AG20443 (cell line): ENCODE measurements at places on chromosomes 3 and 15.
A peak's percentile ranks its signal among the peaks of the same experiment; 100 is the strongest.

- no peak for DNase-seq
Measured at GRCh38 chr3:7290077-7290825, 429.3 kb downstream of the GRM7 start.

DNA sequence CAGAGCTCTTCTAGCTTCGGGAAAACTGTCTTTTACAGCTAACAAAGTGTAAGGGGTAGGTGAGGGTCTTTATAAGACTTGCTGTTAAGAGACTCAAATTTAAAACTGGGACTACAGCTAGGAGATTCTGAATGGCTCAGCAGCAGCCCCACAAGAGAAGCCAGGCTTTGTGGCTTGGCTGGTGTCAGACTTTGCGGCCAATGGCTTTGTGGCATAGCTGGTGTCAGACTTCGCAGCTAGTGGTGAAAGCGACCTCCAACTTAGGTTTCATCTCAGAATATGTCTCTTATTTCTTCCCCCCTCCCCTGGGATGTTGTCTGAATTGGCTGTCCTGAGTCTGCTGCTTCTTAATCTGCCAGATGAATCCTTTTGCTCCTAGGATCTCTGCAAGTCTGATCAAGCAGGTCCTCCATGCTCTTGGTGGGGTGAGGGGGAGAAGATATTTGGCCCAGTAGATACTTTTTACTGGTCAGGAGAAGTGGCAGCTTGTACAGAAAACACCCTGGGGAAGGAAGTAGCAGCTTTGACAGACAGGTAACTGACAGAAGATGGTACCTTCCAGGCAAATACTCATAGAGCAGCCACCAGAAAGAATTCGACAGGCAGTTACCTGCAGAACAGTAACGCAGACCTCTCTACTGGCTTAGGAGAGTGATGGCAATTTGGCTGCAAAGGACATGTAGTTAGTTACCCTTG lies 8.4 kb downstream of the BOC start:
- DNase-seq: no peak

GRCh38 chr3:16401273-16401672 lies 112.2 kb downstream of the RFTN1 start:
- peak; percentile 45 for DNase-seq

DNA sequence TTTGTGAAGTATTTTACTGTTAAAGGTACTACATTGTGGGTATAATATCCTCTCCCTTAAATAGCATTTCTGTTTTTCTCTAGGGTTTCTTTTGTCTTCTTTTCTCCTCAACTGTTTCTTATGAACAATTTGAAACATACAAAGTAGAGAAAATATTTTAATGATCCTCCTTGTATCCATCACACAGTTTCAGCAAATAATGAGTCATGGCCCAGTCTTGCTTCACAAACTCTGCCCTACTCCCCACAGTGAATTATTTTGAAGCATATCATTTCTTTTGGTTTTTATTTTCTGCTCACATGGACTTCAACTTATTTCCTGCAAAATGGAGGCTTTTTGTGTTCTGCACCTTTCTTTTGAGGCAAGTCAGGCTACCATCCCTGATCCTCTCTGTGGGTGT lies 6.1 kb upstream of the SCAANT1 start:
- DNase-seq: peak; percentile 75

DNA sequence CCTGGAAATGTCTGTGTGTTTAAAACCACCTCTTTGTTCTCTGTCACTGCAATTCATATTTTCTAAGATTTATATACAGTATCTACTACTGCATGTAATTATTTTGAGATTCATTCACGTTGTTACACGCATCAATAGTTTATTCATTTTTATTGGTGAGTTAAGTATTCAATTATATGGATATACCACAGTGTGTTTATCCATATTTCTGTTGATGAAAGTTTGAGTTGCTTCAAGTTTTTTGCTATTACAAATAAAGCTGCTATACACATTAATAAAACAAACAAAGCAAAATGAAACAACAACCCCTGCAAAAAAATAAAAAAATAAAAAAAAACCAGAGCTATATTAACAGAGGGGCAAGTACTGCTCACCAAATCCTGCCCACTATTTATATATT lies 122.3 kb downstream of the NR2E3 start:
- DNase-seq: no peak

GRCh38 chr15:40936709-40937666 lies 7.8 kb downstream of the DLL4 start:
- DNase-seq: no peak

DNA sequence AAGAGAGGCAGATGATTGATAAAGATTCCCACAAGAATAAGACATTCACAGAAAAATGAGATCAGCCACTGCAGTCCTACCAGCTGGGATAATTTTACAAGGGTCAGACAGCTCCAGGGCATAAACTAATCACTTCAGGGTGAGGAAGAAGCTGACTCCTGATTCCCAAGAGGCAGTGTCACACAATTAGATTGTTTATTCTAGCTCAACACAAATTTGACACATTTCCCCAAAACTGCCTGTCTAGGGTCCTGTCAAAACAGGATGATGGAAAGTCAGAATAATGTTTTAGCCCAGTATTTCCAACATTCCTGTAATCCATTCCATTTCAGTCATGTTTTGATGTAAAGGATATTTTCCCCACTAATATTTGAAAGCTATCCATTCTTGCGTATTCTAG lies 110.8 kb downstream of the TNIK start:
- DNase-seq: no peak

GRCh38 chr15:65305776-65306175 lies 1.3 kb downstream of the RNU5B-1 start:
- no peak for DNase-seq

- no peak for DNase-seq
Measured at GRCh38 chr3:169120928-169121327, 542.6 kb downstream of the MECOM start.

- DNase-seq: peak; percentile 29
Measured at GRCh38 chr3:63355809-63356208, 77.7 kb downstream of the SYNPR start.

DNA sequence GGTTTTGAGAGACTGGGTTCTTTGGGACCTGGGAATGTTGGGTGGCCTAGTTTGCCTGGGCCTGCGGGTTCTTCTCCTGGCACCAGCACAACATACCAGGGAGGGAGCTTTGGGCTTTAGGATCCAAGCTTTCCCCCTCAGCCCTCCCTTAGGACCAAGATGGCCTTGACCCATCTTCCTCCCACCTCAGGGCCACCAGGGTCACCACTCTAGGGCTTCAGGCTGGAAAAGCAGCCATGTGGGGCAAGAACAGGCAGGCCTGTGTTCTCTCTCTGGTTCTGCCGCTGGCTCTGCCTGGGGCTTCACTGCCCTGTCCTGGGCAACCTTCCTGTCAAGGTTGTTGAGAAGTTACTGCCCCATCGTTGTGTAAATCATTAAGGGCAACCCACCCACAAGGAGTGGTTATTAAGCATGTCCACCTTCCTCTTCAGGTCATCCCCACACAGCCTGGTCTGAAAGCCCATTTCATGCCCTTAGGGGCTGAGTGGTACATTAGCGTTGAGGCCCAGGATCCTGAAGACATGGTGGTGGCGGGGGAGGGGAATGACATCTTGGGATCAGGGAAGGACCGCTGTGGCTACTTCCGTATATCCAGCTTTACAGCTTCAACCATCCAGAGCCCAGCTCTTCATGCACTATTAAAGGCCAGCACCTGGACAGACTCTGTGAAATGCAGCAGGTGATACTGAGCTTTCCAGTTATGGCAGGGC lies 652 bp downstream of the DUOX1 start:
- DNase-seq: no peak

GRCh38 chr15:92079047-92079446 lies 225.5 kb downstream of the SLCO3A1 start:
- DNase-seq: no peak

GRCh38 chr3:32840086-32840841 lies 22.5 kb downstream of the TRIM71 start:
- DNase-seq: no peak

DNA sequence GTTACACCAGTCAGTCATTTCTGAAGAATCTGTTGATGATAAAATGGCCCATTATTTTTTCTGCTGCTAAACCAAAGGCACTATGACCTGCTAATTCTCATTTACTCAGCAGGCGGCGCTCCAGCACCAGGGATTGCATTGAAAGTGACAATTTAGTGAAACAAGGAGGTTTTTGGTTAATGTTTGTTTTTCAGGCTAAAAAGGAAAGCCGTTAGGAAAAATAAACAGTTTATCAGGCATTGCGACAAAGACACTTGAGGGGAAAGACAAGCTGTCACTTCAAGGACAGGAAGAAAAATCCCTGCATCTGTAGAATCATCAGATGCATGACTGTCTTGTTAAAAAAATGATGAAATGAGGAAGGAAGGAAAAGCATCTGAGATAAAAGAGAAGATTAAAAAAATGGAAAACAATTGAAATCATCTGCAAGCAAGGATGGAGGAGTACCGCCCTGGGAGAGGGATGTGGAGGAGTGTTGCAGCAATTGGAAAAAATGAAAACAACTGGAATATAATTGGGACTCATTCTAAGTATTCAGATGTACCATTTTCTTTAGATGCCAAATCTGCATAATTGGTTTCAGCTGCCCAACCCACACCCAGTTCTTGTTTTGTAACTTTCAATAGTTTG lies 54.0 kb downstream of the NR1D2 start:
- DNase-seq: peak; percentile 57

GRCh38 chr3:5160940-5161858 lies 26.3 kb upstream of the EDEM1 start:
- peak; percentile 10 for DNase-seq

DNA sequence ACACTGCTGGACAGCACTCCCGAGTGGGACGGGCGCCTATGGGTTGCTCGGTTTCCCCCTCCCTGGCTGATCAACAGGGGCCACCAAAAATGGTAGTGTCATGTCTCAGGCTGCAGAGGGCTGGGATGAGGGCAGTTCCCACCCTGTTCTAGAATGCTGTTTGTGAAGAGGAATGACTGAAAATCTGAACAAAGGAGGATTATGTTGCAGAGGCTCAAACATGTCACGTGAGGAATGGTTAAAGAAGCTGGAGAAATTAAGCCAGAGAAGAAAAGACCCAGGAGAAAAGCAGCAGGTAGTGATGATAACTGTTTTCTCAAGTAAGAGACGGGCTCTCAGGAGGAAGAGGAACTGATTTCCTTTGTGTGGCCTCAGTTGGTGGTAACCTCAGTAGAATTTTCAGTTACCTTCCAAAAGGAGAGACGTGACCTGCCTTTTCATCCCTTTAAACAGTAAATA lies 10.4 kb downstream of the SPG21 start:
- no peak for DNase-seq

DNA sequence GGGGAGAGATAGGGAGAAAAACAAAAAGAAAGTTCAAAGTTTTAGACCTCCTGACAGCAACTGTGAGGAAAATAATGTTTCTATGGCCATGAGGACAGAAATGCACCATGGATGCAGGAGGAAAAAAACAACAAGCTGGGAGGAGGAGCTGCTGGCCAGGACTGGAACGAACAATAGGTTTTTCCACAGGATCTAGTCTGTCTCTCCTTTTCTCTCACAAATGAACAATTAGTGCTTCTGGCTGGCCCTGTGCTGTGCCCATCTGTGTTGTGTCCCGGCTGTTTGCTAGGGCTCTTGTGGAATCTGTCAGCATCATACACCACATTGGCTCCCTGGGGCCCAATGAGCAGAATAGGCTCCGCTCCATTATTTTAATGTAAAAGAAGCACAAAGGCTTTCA lies 15.2 kb downstream of the GK5 start:
- peak; percentile 15 for DNase-seq

GRCh38 chr3:15959434-15959811 lies 161.6 kb upstream of the ANKRD28 start:
- no peak for DNase-seq

DNA sequence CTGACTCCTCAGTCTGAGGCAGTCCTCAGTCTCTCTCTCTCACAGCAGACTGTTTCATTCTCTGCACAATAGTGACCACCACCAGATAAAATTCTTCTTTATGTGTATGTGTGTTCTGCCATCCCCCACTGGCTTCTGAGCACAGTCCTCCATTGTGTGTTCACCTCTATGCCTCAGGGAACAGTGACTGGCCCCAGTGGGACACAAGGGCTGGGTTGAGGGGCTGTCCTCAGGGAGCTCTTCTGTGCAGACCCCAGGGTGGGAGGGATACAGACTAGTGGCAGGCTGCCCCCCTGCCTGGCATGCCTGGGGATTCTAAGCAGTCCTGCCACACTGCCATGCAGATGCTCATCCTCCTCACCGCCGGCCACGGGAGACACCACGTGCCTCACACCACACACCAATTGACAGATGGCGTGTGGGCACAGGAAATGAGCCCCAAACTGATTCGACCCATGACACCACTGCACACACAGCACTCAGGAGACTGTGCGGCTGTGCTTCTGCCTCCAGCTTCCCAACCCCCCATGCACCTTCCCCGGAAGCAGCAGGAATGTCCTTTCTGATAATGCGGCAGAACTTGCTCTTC lies 237.6 kb upstream of the CHRNA7 start:
- DNase-seq: no peak

DNA sequence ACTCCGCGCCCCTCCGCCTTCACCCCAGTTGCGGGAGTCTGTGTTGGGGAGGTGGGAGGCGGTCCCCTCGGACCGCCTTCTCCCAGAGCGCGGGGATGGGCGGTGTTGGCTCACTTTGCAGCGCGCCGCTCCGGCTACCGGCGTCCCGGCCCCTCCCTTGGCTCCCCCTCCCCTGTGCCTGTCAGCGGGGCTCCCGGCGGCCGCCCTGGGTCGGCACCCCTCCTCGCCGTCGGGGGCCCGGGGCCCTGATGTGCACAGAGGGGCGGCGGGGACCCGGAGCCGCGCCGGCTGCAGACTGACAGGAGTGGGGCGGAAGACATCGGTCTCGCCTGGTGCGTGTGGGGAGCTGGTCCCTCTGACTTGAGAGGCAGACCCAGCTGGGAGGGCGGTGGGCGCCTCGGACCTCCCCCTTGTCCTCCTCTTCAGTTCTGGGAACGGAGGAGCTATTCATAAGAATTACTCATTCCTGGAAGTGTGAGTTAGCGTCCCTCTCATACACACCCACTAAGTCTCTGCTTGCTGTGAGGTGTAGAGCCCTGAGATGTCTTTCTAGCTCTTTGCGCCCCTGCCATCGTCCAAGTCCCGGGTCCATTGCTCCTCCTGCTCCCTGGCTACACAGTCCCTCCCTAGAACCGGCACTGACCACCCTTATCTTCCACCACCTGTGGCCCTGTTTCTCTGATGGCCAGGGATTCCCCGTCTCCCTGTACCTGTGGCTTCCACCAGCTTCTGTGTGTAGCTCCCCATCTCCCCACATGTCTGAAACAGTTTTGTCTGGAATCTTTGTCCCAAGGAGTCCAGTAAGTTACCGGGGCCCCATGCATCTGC lies 42.3 kb upstream of the ROPN1 start:
- peak; percentile 27 for DNase-seq

- no peak for DNase-seq
Measured at GRCh38 chr3:869269-869668, 223.6 kb upstream of the CNTN6 start.
